ENCODE measurements at places on chromosomes 13 and 19.

GRCh38 chr19:13885826-13886365 lies 9.0 kb downstream of the NANOS3 start:
- no peak for DNase-seq

DNA sequence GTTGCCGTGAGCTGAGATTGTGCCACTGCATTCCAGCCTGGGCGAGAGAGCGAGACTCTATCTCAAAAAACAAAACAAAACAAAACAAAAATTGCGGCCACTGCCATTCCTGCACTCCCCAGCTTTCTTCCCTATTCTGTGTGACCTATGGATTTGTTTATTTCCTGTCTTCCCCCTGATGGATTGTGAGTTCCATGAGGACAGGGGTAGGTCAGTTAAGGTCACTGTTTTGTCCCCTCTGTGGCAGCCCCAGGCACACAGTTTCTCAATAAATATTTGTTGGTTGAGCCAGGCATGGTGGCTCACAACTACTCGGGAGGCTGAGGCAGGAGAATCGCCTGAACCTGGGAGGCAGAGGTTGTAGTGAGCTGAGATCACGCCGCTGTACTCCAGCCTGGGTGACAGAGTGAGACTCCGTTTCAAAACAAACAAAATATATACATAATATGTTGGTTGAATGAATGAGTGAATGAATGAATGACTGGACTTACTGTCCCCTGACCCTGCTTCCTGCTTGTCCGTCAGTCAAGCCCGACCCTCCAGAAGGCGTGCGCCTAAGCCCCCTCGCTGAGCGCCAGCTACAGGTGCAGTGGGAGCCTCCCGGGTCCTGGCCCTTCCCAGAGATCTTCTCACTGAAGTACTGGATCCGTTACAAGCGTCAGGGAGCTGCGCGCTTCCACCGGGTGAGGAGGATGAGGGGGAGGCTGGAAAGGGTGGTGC lies 5.0 kb downstream of the EBI3 start:
- no peak for DNase-seq

- DNase-seq = no peak
These were observed 90.5 kb upstream of the ANKRD10 start for GRCh38 chr13:111005364-111005763.

GRCh38 chr19:6079107-6079506 lies 31.2 kb downstream of the RFX2 start:
- no peak for DNase-seq

- no peak for DNase-seq
These were observed 36.7 kb upstream of the DOCK9 start for GRCh38 chr13:99014522-99014921.

GRCh38 chr13:111115061-111115964 lies at the start of gene ARHGEF7:
Gene ARHGEF7, plus strand, starts transcription at chr13:111115310. Its CDS starts 217 bp downstream, at chr13:111115527.
- DNase-seq = no peak

GRCh38 chr13:31903111-31903815 lies 128.3 kb upstream of the FRY start:
- no peak for DNase-seq

DNA sequence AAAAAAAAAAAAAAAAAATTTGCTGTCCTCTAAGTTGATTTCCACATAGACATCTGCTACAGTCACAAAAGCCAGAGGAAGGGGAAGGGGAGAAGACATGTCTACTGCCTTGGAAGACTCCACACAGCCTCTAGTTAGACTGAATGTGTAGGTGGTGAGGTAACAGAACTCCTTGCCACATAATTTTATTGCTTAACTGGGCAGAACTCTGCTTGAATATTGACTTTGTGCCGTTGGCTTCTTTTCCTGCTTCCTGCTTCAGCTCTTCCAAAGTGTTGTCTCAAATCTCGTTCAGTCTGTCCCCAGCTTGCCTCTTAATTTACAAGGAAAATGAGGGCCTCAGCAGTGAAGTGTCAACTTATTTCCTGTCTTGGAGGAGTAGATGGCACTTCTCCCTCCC lies 37.1 kb downstream of the ESD start:
- DNase-seq = no peak

- DNase-seq = no peak
These were observed 9.3 kb downstream of the POLR2E start for GRCh38 chr19:1085676-1086442.

DNA sequence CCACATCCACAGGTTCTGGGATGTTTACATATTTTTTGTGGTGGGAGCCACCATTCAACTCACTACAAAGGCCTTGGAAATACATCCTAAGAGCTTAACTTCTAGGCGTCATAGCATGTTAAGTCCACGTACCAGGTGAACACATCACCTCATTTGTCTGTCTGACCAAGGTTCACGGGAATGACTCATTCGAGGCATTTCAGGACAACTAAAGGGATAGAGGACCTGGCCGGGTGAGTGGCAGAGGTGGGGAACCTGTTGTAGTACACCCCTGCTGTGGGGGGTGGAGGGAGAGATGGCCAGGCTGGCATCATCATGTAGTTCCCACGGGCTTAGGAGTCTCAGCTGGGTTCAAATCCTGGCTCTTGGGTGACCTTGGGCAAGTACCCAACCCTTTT lies 51.5 kb downstream of the BICRA start:
- peak; percentile 82 for DNase-seq

DNA sequence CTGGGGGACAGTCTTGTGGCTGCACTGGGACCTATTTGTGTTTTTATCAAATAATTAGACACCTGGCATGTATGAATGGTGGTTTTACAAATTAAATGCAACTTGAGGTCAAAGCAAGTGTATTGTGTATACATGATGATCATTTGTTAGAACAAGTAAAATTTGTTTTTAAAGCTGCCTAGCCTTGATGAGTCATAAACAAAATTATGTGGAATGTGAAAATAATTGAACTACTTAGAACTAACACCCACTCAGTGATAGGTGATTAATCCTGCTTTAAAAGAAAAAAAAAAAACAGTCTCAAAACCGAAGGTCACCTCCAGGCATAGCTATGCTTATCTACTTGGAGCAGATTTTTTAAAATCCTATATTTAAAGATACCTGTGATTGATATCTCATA lies 770.3 kb upstream of the SLITRK5 start:
- DNase-seq = no peak

- DNase-seq = no peak
These were observed 79.2 kb upstream of the C13orf46 start for GRCh38 chr13:114053026-114053425.

DNA sequence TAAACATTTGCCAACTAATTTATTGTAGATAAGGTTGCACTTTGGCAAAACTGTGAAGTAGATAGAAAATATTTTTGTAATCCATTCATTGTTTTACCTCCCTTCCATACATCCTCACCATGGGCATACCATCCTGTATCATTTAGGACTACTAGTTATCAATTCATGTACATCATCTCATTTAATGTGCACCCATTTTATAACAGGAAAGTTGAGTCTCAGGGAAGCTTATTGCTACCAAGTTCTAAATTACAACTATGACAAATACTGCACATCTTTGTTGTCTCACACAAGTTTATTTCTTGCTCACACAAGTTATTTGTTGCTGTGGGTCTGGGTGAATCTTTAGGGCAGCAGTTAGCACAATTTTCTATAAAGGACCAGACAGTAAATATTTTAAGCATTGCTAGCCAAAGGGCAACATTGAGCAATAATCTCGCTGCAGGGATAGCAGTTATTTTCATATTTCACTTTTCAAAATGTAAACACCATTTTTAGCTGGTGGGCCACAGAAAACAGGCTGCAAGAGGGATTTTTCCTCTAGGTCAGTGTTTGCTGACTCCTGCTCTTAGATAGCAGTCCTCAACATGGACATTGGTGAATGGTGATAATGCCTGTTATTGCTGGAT lies 276.5 kb downstream of the GPC6 start:
- DNase-seq = no peak

DNA sequence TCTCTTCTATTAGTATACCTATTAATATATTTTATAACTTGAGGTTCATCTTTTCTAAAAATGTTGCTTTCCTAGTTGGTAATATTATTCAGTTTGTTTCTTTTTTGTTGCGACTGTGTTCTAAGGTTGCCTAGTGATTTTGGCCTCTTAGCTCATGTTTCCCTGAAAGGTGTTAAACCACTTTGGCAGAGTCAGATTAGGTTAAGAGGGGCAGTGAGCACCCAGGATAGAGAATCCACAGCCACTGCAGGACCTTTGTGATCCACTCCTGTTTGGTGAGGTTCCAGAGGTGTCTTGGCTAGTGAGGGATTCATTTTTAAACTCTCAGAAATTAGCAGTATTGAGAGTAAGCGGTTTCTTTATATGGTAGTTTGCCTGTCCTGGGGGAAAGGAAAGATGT lies 14.9 kb upstream of the GPR18 start:
- DNase-seq = no peak

DNA sequence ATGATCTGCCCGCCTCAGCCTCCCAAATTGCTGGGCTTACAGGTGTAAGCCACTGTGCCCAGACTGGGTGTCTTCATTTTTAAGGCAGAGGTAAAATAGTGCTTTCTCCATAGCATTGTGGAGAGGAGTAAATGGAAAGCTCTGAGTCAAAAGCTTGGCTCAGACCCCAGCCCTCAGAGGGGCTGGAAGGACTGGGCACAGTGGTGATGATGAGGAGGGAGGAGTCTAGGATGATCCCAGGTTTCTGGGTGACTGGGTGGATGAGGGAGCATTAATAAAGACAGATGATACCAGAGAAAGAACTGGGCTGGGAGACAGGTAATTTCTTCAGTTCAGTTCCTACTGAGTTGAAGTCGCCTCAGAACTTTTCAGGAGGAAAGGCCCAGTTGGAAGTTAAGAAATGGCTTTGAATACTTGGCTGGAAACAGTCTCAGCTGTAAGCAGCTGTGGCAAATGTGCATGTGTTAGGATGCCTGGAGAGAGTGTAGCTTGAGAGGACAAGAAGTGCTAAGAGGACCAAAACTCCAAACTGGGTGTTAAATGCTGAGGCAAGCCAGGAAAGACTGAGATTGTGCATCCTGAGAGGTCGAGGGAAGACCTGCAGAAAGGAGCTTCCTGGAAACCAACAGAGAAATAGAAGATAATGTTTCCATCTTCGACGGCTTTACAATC lies 37.1 kb upstream of the MEDAG start:
- DNase-seq = no peak

DNA sequence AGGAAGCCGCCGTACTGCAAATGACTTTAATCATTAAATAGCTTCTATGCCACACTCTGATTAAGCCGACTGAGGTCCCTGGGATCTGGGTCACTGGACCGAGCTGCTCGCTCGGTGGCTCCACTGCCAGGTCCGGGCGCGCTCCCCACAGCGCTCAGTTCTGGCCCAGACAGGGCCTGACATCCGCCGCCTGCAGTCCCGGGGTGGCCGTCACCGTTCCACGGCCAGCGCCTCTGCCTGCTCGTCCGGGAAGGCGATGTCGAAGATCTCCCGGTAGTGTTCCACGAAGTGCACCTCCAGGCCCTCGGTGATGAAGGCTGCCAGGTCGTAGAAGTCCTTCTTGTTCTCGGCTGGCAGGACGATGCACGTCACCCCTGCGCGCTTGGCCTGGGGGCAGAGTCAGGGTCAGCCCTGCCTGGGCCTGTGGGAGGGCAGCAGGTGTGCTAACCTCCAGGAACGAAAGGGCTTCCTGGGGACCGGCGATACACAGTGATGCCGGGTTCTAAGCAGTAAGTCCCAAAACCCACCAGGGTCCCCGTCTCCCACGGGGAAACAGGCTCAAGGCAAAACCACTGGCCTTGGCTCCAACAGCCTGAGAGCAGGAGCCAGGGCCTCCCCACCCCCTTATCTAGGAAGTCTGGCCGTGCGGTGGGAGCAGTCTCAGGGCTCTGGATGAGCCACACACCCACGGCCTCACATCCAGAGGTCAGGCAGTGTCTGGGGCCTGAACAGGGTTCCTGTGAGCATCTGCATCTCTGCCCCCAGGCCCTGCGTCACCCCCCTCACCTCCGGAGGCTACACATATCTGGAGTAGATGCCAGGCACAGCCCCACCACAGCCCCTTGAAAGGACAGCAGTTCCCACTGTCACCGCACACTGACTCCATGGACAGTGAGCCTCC lies 2.0 kb downstream of the RPL36 start:
- no peak for DNase-seq

- DNase-seq = peak; percentile 10
These were observed 55.3 kb downstream of the FRY start for GRCh38 chr13:32086791-32087441.

GRCh38 chr13:46097015-46097414 lies 7.8 kb downstream of the CPB2 start:
- DNase-seq = no peak

DNA sequence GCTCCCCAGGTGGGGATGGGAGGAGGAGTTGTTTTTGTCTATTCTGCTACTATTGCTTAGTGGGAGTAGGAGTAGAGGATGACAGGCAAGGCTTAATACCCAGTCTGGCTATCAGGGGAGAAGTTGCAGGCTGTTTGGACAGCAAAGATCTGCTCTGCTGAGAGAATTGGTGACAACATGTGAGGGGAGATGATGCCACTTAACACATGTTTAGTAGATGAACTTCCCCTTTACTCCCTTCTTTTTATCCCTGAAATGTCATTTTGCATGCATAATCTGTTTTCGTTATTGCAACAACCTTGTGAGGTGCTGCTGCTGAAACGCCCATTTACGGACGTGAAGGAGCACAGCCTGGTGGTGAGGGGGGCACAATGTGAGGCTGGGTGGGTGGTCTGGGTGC lies 3.0 kb upstream of the CYP4F12 start:
- no peak for DNase-seq

GRCh38 chr13:103287659-103288058 lies 221.4 kb upstream of the SLC10A2 start:
- no peak for DNase-seq

GRCh38 chr13:39038569-39039030 lies 344 bp downstream of the NHLRC3 start:
- no peak for DNase-seq

DNA sequence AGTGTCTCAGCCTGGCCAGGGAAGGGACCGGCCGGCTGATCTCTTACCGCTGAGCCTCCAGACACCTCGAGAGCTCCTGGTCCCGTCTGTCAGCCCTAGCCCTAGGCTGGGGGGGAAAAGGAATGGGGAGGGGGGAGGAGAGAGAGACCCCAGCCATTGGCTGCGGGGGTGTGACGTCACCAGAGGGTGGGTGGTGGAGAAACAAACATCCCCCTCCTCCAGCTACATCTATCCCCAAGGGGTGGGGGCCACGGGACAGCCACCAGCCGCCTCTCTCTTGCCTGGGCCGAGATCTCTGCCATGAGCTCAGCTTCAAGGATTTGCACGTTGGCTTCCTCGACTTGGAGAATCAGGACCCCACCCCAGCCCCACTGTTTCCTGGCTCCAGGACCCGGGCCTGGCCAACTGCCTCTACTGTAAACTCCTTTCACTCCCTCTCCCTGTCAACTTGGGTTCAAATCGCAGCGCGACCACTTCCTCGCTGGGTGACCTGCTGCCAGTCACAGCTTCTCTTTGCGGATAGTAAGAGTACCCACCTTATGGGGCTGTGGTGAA lies at the start of gene PRX:
Gene PRX (minus strand): TSS at position 88 of the 555 bp plus-strand sequence. CDS start 5,446 bp downstream, outside the sequence.
- peak; percentile 77 for DNase-seq

- DNase-seq = no peak
These were observed 571.2 kb upstream of the KLF12 start for GRCh38 chr13:74705438-74705837.

GRCh38 chr13:97431171-97431764 lies 2.7 kb upstream of the RAP2A start:
- DNase-seq = no peak

- no peak for DNase-seq
These were observed 679 bp downstream of the ZNF471 start for GRCh38 chr19:56508290-56508778.

GRCh38 chr19:8600064-8600463 lies 10.5 kb downstream of the ADAMTS10 start:
- no peak for DNase-seq

Data from WERI-Rb-1 (cell line).